NCI-H1417 treated with DMSO at 0.1 percent for 48 hours (cell line): ENCODE measurements at places on chromosomes 16 and 17.

GRCh38 chr17:13420878-13421277 lies 180.9 kb downstream of the HS3ST3A1 start:
- DNase-seq: no peak

DNA sequence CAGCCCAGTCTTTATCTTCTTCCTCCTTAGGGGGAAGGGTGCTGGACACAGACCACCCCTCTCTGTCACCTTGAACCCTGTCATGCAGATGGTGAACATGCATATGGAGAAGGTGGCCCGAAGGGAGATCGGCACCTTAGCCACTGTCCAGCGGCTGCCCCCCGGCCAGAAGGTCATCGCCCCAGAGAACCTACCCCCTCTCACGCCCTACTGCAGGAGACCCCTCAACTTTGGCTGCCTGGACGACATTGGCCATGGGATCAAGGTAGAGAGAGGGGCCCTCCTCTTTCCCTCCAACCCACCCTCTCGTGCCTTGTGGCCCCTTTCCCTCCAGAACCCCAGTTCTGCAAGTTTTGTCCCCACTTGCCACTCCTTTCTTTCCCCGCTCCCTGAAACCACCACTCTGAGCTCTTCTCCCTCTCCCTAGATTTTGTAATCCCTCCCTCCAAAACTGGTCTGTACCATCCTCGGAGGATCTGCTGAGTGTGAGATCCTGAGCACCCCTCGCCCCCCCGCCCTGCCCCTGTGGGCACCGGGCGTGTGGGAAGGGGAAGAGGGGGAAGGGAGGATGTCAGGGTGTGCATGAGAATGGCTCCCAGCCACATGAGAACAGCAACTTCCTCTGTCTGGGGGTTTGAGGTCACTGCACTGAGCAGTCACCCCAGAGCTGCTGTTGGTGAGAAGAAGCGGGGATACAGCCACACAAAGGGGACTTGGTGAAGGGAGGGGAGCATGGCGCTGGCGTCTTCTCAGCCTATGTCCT lies 7.3 kb downstream of the ABI3 start:
- no peak for DNase-seq

GRCh38 chr17:79050551-79050950 lies 24.1 kb upstream of the ENGASE start:
- no peak for DNase-seq

- no peak for DNase-seq
These were observed 457.6 kb upstream of the ZFHX3 start for GRCh38 chr16:73505577-73505976.

GRCh38 chr16:53915452-53916160 lies 211.7 kb downstream of the FTO start:
- DNase-seq: no peak

DNA sequence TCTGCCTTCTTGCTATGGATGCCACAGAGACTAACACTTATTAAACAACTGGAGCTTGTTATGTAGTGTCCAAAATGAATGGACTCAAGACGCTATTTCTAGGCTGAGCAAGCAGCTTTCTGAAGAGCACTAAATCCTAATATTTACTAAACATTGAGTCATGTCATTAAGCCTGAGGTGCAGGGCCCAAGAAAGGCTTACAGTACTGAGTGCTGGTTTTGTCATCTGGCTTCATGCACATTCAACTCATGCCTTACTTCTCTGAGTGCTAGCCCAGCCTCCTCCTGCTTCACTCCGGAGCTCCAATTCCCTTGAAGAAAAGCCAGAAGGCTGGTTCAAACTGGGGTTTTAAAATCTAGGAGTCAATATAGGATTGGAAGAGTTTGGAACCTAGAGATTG lies 363.3 kb upstream of the CDH5 start:
- no peak for DNase-seq

DNA sequence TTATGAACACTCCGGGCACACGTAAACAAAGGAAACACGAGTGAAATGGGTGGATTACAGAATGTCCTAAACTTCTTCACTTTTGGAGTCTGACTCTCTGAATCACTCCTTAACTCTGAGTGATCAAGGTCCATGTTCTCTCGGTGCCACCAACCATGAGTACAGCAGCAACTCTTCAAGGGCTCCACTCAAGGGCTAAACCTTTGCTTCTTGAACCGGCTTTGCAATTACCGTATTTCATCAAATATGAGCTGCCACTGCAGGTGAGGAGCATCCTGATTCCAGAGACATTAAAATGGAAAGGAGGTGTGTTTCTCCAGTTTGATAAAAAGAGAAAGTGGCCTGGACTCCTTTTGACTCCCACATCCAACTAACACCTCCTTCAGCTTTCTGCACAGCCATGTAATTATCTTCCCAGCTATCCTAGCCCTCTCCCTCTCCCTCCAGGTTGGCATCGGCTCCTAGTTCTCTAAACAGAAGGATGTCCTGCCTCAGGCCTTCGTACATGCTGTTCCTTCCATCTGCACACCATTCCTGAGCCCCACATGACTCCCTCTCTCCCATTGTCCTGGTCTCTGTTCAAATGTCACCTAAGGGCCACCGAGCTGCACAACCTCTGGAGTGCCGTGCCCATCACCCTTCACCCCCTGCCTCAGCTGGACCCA lies 61.4 kb downstream of the ZDHHC7 start:
- DNase-seq: no peak

DNA sequence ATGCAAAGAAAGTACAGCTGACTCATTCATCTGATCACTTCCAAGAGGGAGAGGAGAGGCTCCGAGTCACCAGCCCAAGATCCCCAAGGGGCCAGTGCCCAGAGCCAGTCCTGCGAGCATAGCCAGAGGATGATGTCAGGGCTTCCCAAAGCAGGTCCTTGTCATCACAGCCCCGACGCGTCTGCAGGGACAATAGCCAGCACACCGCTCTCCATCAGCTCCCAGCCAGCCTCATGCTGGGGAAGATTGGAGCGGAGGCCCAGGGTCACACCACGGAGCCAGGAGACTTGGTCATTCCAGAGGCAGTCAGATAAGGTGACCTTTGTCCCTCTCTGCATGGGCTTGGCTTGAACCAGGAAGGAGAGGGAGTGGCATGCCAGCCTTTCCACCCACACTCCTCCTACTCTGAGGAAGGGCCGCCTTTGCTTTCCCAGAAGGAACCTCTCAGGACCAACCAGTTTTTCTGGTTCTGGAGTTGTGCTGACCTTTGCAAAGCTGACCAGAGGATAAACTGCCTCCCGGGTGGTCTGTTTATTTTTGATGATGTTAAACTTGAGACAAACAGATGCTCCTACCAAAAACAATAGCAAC lies 58.3 kb upstream of the ARHGAP44 start:
- no peak for DNase-seq
